Fibroblast of lung (primary cell): ENCODE measurements at places on chromosomes 5 and 9.
A peak's percentile ranks its signal among the peaks of the same experiment; 100 is the strongest.

DNA sequence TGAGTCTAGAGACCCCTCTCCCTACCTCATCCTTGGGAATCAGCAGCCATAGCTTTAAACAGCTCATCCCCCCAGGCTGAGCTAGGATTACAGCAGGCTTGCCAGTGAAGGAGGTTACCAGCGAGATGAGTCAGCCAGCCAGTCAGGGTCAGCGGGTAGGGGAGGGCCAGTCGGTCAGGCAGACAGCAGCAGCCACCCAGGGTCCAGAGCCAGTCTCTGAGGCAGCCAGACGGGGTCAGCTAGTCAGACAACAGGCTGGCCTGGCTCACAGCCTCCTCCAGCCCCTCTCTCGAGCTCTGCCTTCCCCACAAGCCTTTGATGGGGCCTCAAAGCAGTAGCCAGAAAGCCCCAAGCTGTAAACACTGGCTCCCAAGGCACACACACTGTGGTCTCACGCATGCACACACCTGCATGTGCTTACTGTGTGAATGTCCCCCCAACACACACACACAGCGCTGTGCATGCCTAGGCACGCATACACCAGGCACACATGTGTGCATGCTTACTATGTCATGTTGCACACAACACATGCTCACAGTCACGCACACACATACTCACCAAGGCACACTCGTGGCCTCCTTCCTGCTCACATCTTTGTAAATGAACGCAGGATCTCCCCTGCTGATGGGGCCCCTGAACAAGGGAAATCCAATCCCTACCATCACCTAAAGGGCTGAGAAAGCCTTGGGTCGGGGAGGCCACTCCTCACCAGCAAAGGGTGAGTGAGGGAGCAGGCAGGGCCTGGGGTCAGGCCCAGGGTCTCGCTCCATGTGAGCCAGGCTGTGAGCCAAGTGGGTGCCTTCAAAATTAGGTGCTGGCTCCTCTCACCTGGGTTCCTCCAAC is 28.2 kb upstream of the CPLX2 start:
- peak; percentile 75 for DNase-seq

- DNase-seq, result no peak
Observed at GRCh38 chr5:73994963-73995362, 369.0 kb downstream of the ARHGEF28 start.

GRCh38 chr5:106720367-106720766 is 950.4 kb downstream of the EFNA5 start:
- DNase-seq, result no peak

- DNase-seq, result peak; percentile 86
Observed at GRCh38 chr5:144203750-144204596, 33.3 kb downstream of the KCTD16 start.

DNA sequence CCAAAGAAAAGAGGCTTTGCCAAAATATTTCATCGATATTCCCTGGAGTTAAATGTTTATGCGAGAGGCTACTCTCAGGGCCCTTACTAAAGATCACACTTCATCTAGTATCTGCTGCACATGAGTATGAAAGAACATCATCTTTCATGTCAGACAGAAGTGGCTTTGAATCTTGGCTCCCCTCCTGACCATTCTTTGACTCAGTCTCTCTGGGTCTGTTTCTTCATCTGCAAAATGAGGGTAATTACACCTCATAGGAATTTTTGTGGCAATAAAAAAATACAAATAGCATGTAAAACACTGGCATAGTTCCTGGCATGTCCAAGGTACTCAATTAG is 58.1 kb downstream of the SLIT3 start:
- DNase-seq, result no peak

DNA sequence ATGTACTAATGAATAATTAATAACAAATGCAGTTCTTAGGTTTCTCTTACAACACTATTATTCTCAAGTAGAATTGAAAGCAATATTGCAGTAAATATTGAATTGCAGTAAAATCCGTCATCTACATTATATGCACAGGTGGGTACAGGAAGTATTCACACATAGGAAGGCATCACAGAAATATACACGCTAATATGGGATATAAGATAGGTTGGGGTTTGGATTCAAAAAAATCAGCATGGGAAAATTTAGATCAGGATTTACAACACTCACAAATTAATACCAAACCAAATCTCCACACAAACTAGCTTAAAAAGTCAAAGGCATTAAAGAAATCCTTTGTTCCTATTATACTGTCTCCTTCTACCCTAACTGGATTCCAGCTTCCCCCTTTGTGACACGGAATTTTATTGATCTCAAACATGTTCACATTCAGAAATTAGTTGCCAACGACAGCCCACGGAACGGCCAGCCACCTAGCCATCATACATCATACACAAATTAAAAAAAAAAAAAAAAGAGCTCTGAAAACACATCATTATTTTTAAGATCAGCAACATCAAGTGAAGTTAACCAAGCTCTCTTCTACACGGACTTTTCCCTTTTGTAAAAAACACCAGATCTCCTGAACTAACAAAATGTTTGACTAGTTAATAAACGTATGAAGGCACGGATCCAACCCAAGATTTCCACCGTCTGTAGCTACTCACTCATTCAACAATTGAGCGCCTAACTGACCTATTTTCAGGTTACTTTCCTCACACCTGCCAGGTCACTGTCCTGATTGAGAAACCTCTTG is 2.2 kb downstream of the NR6A1 start:
- DNase-seq, result peak; percentile 56

- DNase-seq, result peak; percentile 34
Observed at GRCh38 chr5:123856766-123857165, 344.8 kb downstream of the CSNK1G3 start.

GRCh38 chr5:1875281-1875842 is 7.4 kb downstream of the IRX4 start:
- no peak for DNase-seq

DNA sequence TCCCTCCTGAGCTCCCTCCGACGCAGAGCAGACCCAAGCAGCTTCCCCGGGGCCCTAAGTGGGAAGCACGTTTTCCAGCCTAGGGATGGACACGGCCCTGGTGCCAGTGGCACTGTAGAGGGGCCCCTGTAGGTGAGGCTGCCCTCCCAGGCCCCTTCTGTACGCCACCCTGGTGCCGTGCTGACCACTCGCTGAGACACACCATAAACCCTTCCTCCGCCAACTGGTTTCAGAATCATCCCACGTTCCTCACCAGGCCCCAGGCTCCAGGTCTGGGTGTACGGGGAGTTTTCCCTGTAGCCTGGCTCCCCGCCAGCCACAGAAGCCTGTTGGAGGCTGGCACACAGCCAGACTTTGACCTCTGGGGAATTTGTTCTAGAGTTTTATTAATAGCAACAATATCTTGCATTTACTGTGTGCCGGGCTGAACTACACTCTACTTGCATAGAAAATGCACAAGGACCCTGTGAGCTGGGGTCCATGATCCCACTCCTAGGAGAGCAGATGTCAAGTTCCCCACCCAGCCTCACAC is 18.2 kb upstream of the WDR38 start:
- DNase-seq, result peak; percentile 78

DNA sequence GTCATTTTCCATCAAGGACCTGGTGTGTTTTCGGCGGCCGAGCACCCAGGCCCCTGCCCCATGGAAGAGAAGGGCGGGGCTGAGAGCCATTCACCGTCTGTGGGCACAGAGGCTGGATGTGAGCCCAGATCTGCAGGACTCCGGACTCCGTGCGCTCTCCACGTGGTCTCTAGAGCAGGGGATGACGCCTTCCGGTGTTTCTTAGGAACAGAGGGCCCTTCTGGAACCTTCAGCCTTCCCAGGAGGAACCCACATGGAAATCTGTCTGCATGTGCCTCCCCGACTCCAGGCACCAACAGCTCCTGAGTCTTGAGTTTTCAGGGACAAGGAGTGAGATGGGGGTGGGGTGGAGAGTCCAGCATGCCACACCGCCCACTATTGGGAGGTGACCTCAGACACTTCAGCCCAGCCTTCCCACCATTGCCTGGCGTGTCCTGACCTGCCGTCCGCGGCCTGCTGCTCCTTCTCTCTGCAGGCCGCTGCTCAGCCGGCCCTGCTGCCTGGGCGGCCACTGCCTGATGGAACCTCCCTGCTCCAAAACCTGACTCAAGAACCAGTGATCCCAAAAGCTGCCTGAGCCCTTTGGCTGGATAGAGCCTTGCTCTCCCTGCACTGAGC is 2.4 kb upstream of the RXRA start:
- peak; percentile 75 for DNase-seq

GRCh38 chr5:93359296-93359959 is 221.6 kb downstream of the NR2F1-AS1 start:
- peak; percentile 86 for DNase-seq

- DNase-seq, result no peak
Observed at GRCh38 chr5:112534611-112535255, 115.7 kb upstream of the EPB41L4A start.

DNA sequence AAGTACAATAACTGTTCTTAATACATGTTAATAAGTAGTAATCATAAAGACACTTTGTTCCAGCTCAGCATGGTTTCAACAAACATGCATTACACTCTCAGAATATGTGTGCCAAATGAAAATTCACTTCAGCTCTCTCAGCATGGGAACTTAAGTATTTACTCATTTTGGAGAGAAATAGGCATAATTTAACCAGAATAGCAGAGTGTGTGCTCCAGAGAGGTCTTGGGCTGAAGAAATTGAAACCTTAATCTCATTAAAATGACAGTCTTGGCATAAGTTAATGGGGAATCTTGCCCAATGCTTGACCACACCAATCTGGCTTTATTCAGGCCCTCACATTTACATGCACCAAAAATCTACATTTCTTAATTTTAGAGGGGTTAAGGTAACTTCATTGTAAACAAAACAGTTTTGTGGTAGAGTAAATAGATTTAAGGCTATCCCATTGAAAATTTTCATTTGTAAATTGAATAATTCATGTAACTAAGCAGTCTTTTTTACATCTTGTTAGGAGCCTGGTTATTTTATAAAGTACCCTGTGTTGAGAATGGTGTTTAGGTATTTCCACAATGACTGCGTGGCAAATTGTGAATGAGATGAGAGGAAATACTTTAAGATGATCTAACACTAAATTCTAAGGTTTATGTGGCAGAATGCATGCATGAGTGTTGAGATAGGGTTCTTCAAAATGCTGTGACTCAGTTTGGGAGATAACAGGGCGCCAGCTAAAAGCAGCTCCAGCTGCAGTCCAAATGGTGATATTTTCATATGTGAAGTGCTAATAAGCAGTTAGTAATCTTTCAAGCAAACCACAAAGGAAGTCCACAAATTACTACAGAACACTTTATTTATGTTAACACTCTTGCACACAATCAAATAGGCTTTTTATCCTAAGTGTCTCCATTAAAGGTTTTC is 11.3 kb upstream of the LOX start:
- peak; percentile 65 for DNase-seq

DNA sequence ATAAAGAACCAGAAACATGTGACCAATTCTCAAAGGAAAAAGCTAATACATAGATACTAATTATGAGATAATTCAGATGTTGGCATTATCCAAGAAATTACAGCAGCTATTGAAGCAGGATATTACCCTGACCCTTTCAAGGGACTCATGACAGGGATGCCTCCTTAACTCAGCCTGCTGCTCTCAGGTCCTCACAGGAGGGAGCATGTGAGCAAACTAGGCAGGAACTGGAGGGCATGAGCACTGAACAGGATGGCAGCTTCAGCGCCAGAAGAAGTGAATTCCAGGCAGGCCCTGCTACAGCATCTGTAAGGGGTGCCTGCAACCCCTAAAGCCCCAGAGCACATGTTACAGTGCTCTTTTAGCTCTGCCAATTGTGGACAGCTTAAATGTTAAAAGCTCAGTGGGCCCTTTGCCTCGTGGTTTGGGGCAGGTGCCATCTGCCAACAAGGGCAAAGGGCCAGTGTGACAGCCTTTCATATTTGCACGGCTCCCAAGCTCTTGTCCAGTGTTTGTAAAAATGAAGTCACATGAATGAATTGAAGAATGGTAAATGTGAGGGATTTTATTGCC is 464.7 kb upstream of the COX7C start:
- DNase-seq, result no peak

DNA sequence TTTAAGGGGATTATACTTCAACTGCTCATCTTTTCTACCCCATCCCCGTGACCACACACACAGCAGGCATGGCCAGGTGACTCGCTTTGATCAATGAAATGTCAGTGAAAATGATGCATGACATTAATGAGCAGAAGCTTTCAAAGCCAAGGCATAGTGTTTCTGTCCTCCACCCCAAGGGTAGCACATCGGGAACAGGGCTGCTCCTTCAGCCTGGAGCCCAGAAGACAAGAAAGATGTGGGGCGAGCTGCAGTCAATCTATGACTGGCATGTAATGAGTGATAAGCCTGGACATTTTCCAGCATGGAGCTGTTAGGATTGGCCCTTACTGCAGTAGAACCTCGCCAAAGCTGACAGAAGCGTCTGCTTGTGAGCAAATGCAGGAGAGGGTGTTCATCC is 122.6 kb upstream of the IRX2 start:
- no peak for DNase-seq

- no peak for DNase-seq
Observed at GRCh38 chr9:86277072-86277471, 5.3 kb downstream of the ISCA1 start.

DNA sequence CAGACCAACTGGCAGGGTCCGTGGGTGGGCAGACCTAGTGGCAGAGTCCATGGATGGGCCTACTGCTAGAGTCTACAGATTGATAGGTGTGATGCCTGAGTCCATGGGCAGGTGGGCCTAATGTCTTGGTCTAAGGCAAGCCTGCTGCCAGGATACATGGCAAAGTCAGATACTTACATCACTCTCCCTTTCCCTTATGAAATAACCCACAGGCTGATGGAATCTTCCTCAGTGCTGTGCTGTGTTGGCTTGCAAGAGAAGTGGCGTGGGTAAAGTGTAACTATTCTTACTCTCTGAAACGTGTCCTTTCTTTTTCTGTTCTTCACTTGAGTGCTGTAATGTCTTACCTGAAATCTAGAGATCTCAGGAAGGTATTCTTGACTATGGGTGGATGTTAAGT is 67.3 kb upstream of the ADRB2 start:
- DNase-seq, result no peak

- peak; percentile 33 for DNase-seq
Observed at GRCh38 chr9:98807814-98808195, 335 bp downstream of the GALNT12 start.

DNA sequence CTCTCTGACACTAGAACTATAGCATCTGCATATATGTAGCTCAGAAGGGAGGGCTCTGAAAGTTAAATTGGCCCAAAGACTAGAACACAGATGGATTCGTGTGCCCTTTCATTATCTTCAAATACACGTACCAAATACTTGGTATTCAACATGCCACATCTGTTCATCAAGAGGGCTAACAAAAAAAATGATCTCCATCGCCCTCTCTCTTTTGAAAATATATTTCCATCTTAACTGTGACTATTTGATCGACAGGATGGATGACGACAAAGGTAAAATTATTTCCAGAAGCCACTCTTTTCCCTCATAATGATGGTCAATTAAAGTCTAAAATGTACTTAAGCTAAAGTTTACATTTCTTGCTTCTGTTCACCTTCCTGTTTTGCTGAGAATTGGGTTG is 77.0 kb downstream of the SEMA6A start:
- no peak for DNase-seq
